ENCODE measurements at places on chromosomes 3 and 15.

DNA sequence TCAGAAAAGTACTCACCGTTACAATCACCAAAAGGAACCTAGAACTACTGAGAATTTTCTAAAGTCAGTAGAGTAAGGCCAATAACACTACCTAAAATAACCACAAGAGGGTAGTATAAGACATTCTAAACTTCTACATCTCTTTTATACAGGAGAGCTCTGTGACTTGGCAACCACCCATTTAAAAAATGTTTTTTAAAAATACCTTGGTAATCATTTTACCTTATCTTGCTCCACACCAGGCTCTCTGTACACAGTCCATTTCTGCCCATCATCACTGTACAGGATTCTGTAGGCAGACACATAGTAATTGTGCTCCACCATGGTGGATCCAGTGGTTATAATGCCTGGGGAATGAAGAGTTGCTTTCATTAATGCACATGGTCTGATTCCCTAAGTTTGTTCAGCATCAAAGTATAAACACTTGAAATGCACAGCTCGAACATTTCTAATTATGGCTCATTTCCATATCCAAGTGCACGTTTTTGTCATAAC lies 54.5 kb downstream of the ST3GAL6 start:
- H3K27ac ChIP-seq, result no peak overlapping the region
- no peaks in the 10 kb centered on the region for H3K4me1 ChIP-seq
- H3K4me3 ChIP-seq, result no peak overlapping the region
- H3K27me3 ChIP-seq, result no peaks in the 10 kb centered on the region

- ATAC-seq, result peak; percentile 14
- H3K36me3 ChIP-seq, result no peaks in the 10 kb centered on the region
- peaks cover 8% of the 10 kb centered on the region for H3K4me1 ChIP-seq
- no peak overlapping the region for H3K4me3 ChIP-seq
Measured at GRCh38 chr3:73490453-73491286, 134.1 kb downstream of the PDZRN3 start.

DNA sequence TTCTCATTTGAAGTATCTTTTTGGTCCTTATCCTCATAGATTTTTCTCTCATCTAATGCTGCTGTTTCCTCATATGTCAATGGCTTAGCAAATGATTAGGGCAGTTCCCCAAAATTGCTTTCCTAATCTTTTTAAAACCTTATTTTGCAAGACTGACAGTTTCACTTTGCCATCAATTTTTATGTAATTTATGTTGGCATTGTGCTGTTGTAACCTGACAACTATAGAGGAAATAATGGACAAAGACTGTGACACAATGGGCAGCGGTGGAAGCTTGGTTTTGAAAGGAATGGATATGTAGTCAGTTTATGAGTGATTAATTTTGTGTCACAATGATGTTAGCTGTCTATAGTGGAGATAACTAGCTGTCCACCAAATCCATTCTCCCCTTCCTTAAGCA lies 10.6 kb upstream of the SH3BP5 start:
- no peaks in the 10 kb centered on the region for H3K27me3 ChIP-seq
- no peaks in the 10 kb centered on the region for H3K36me3 ChIP-seq
- H3K27ac ChIP-seq, result no peak overlapping the region
- no peak for ATAC-seq

- H3K36me3 ChIP-seq, result no peaks in the 10 kb centered on the region
- no peaks in the 10 kb centered on the region for H3K27me3 ChIP-seq
- no peak for ATAC-seq
- H3K27ac ChIP-seq, result no peak overlapping the region
- H3K4me3 ChIP-seq, result no peak overlapping the region
Measured at GRCh38 chr3:168218600-168218999, 122.9 kb upstream of the GOLIM4 start.

DNA sequence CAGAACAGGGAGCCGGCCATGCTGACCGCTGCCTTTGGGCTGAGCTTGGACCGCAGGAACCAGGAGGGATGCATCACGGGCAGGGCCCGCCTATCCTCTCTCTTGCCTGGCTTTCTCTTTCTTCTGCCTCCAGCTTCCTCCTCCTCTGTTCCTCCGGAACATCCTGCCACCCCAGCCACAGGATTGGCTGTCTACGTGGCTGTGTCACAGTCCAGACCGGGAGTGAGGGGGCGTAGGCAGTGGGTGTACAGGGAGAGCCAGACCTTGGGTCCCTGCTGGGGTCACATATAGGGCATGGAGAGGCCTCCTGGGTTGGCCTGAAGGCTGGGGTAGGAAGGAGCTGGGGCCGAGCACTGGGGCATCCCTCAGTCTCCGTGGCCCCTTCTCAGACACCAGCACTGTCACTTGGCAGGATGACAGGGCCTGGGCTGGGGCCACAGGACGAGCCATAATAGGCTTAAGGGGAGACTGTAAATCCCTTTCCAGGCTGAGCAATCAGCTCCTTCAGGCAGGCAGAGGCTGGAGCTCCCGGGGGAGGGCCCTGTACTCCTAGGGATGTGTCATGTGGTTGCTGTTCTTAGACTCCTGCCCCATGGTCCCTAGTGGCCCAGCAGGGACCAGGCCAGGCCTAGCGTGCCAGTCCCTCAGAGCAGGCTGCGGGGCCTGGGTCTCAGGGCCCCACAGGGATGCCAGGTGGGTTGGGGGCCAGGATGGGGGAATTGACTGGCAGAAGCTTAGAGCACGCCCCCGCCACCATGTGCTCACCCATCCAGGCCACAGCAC lies 25.4 kb downstream of the LINGO1 start:
- peaks cover 32% of the 10 kb centered on the region for H3K27me3 ChIP-seq
- no peaks in the 10 kb centered on the region for H3K4me1 ChIP-seq
- H3K27ac ChIP-seq, result no peak overlapping the region
- no peak overlapping the region for H3K4me3 ChIP-seq
- ATAC-seq, result no peak

GRCh38 chr15:27867861-27868260 lies 231.3 kb downstream of the OCA2 start:
- H3K4me1 ChIP-seq, result no peaks in the 10 kb centered on the region
- ATAC-seq, result no peak
- H3K36me3 ChIP-seq, result no peaks in the 10 kb centered on the region
- no peak overlapping the region for H3K27ac ChIP-seq

- no peaks in the 10 kb centered on the region for H3K27me3 ChIP-seq
- H3K36me3 ChIP-seq, result peaks cover 4% of the 10 kb centered on the region
- H3K4me3 ChIP-seq, result no peak overlapping the region
Measured at GRCh38 chr15:55827204-55827603, 84.3 kb upstream of the PRTG start.

GRCh38 chr15:38010395-38010794 lies 76.0 kb downstream of the TMCO5A start:
- H3K4me3 ChIP-seq, result no peak overlapping the region
- H3K27me3 ChIP-seq, result no peaks in the 10 kb centered on the region
- no peak for ATAC-seq
- H3K4me1 ChIP-seq, result no peaks in the 10 kb centered on the region
- no peaks in the 10 kb centered on the region for H3K36me3 ChIP-seq

DNA sequence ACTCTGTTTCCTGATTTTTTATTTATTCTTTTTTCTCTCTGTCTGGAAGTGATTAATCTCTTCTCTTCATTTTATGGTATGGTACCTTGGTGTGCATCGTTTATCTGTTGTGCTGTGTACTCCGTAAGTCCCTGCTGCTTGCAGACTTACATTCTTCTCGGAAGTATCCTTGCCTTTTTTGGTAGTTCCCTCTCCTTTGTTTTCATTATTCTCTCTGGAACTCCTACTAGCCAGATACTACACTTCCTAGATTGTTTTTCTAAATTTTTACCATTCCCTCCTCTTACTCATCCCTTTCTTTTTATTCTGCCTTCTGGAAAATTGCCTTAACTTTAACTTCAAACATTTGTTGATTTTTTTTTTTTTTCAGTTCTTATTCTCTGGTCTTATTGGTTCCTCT lies 27.2 kb downstream of the PIK3CA start:
- H3K36me3 ChIP-seq, result no peaks in the 10 kb centered on the region
- H3K27me3 ChIP-seq, result no peaks in the 10 kb centered on the region
- no peak for ATAC-seq
- peaks cover 15% of the 10 kb centered on the region for H3K4me1 ChIP-seq
- H3K27ac ChIP-seq, result no peak overlapping the region

DNA sequence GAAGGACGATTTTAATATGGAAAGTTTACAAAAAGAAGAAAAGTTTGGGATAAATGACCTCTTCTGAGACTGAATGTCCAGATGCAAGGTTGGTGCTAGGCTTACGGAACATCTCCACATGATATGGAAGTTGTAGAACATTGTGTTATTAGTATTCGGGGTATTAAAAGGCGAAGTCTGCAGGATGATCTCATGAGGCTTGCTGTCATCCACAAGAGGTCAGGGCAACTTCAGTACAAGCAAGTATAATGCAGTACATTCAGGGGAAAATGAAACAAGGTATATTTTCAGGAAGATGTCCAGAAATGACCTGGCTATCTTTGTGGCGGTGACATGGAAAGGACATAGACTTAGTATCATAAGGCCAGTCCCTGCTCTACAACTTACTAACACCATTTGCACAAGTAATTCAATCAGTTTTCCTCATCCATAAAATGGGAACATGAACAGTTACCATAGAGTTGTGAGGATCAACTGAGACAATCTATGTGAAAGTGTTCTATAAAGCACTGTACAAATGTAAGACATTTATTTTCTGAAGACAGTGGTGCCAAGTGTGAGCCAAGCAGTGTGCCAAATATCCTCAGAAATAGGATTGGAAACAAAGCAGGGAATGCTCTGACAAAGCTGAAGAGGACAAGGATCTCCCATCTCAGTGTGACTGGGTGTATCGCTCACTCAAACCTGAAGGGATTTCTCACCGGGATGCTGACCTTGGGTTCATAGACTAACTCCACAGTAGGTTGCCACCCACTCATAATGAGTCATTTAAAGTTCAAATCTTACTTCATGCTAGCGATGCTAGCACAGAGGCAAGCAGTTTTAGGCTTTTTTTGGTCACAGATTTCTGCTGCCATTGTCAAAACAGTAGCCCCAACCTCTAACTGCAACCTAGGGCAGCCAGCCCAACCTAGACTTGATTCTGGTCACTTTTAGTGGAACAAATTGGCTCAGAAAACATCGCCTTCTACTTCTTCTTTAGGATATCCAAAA lies 118.3 kb downstream of the TIGIT start:
- peak overlapping the region; percentile 60 for H3K27ac ChIP-seq
- H3K4me3 ChIP-seq, result no peak overlapping the region
- no peaks in the 10 kb centered on the region for H3K36me3 ChIP-seq

GRCh38 chr15:62307551-62307950 lies 142.5 kb upstream of the C2CD4B start:
- H3K27me3 ChIP-seq, result peaks cover 8% of the 10 kb centered on the region
- peaks cover 5% of the 10 kb centered on the region for H3K4me1 ChIP-seq
- H3K27ac ChIP-seq, result no peak overlapping the region
- H3K4me3 ChIP-seq, result no peak overlapping the region

- no peak overlapping the region for H3K27ac ChIP-seq
- H3K27me3 ChIP-seq, result no peaks in the 10 kb centered on the region
- peaks cover 68% of the 10 kb centered on the region for H3K36me3 ChIP-seq
- no peak overlapping the region for H3K4me3 ChIP-seq
Measured at GRCh38 chr3:138062626-138063025, 52.7 kb downstream of the CLDN18 start.

DNA sequence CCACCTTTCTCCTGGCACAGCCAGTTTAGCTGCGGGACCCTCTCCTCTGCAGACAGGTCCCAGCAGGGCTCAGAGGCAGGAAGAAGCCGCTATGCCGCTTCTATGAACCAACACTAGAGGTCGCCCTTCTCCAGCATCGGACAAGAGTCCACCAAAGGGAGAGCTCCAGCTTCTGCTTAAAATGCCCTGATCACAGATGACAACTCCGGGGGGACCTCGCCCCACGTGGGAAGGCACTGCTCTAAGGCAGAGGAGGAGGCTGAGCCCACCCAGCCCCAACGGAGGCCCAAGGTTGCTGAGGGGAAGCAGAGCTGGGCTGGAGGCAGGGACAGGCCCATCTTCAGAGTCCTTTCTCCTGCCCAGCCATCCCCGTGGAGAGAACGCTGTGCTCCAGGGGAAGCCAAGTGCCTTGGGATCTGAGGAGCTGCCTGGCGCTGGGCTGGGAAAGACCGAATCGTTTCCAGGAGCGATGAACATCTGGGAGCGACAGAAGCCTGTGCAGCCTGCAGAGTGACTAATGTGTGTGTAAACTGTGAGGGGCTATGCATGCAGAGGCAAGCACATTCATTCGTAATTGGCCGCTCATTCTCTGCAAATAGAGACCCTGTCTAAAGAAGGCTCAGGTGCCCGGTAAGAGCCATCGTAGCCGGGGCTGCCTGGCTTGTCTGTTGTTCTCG lies 43.5 kb upstream of the BDH1 start:
- no peaks in the 10 kb centered on the region for H3K36me3 ChIP-seq
- H3K4me1 ChIP-seq, result no peaks in the 10 kb centered on the region
- no peaks in the 10 kb centered on the region for H3K27me3 ChIP-seq

DNA sequence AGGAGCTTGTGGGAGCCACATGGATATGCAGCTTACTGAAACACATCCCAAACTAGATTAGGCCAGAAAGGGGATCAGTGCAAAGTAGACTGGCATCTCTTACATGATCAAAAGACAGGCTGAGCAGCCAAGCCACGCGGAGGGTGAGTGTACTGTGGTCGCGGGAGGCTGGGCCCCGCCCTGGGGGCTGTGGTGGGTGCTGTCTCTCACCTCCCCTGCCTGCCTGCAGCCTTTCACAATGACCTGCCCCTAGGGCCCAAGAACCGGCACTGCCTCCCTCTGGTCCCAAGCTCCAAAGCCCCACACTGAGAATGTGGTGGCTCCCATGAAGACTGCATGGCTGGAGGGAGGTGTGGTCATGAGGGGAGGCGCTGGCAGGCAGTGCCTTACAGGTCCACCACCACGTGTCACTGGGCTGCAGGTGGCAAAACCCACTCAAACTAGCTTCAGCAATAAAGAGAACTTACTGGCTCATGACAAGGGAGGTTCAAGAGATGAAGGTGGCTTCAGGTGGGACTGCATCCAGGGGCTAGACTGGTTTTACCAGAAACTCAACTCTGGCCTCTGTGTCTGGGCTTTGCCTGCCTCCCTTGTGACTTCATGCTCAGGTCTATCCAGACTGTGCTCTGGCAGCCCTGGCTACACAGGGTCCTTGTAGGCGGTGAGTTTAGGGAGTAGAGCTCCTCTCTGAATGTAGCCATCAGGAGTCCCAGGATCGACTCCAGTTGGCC lies 27.4 kb upstream of the PLXND1 start:
- H3K4me3 ChIP-seq, result no peak overlapping the region
- ATAC-seq, result no peak
- no peaks in the 10 kb centered on the region for H3K27me3 ChIP-seq
- H3K4me1 ChIP-seq, result no peaks in the 10 kb centered on the region
- H3K36me3 ChIP-seq, result no peaks in the 10 kb centered on the region

DNA sequence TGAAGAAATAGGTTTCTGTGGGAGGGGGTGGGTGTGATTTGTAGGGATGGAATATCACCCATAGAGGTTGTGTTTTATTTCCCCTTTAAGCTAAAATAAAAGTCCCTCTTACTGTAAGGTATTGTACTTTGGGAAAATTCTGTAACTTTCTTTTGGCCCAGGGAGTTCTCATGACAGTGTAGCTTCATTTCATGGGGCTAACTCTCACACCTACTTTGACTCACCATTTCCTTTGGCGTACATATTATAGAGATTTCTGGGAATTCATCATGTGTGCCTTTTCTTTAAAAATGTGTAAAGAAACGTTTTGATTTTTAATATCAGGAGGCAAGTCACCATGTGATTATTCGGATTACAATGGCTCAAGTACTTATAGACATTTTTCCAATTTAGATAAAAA lies 477.7 kb upstream of the CFAP20DC start:
- no peak overlapping the region for H3K27ac ChIP-seq
- no peak for ATAC-seq
- no peaks in the 10 kb centered on the region for H3K4me1 ChIP-seq
- no peaks in the 10 kb centered on the region for H3K36me3 ChIP-seq
- no peak overlapping the region for H3K4me3 ChIP-seq

Data from gastroesophageal sphincter (tissue), 4 donors.